ENCODE measurements at places on chromosomes 7 and 10.

- DNase-seq = no peak
Observed at GRCh38 chr7:100089458-100090196, 858 bp downstream of the COPS6 start.

GRCh38 chr10:4687397-4687796 lies 138.6 kb upstream of the AKR1E2 start:
- DNase-seq = no peak

DNA sequence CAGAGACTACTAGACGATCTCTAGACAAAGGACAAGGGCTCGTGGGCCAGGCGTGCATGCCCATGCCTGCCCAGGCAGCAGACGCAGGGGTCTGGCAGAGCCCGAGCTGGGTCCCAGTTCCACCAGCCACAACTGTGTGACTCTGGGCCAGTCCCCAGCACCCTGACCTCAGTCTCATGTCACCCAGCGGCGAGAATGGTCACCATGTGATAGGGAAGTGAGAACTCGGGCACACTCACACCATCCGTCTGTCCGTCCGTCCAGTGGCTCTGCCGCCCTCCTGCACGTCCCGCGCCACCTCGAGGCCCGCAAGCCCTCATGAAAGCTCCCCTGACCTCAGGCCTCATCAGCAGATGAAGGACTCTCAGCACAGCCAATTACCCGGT lies 280.0 kb downstream of the ELFN1 start:
- no peak for DNase-seq

DNA sequence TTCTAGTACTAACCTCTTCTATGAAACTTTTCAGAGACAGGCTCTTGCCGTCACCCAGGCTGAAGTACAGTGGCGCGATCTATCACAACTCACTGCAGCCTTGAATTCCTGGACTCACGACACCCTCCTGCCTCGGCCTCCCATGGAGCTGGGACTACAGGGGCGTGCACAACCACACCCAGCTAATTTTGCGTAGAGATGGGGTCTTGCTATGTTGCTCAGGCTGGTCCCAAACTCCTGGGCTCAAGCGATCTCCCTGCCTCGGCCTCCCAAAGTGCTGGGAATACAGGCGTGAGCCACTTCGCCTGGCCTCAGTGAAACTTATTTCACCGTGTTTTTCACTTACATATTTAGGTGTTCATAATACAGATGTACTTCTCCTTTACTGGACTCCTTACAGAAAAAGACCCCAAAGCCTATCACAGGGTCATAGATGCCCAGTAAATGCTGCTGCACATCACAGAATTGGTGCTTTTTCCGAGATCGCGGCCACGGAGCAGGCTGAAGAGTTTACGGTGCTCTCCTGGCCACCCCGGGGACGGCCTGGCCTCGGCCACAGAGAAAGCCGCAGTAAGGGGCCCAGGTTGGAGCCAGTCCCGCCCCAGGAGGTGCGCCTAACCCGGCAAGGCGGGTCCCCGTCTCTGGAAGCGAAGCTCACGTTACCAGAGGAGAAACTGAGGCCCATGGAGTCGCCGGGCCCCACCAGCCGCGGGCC lies 595 bp downstream of the TBL2 start:
- no peak for DNase-seq

Measured in memory B cell (primary cell).